ENCODE measurements at places on chromosomes 13 and 19. TPM values are rescaled to one million over a fixed set of nuclear protein-coding genes. Genes with fewer than 3 reads are reported as not detected.

- H3K27ac ChIP-seq = peak overlapping the region; percentile 88
- DNase-seq = peak; percentile 56
- H3K36me3 ChIP-seq = no peaks in the 10 kb centered on the region
Measured at GRCh38 chr19:19406878-19407632, 1.6 kb downstream of the GATAD2A start.

DNA sequence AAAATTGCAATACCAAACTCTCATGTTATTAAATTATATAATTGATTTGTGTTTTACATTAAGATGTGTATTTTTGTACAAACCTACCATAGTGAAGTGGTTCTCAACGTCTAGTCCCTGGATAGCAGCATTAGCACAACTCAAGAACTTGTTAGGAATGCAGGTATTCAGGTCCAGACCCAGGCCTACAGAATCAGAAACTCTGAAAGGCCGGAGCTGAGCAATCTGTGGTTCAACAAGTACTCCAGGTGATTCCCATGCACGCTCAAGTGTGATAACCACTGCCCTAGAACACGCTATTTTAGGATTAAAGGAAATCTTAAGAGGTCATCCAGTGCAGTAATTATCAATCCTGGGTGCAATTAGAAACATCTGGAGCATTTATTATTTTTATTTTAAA, 456.3 kb downstream of the IRS2 start:
- no peak overlapping the region for H3K4me3 ChIP-seq
- no peak overlapping the region for H3K27ac ChIP-seq
- DNase-seq = no peak
- H3K27me3 ChIP-seq = no peaks in the 10 kb centered on the region

The ATP8A2 gene
- polyA plus RNA-seq = 1.1 TPM

The C19orf67 gene
- polyA plus RNA-seq = not detected

- peaks cover 15% of the 10 kb centered on the region for H3K27me3 ChIP-seq
- H3K4me1 ChIP-seq = no peaks in the 10 kb centered on the region
- H3K36me3 ChIP-seq = no peaks in the 10 kb centered on the region
- peak; percentile 24 for DNase-seq
- H3K27ac ChIP-seq = no peak overlapping the region
Measured at GRCh38 chr19:41548954-41549688, 26.8 kb upstream of the CEACAM21 start.

The ZNF253 gene
- 4.3 TPM for polyA plus RNA-seq

The IL27RA gene
- polyA plus RNA-seq = 2.5 TPM

GRCh38 chr19:32287811-32288227, 57.6 kb upstream of the ZNF507 start:
- no peaks in the 10 kb centered on the region for H3K36me3 ChIP-seq
- H3K4me1 ChIP-seq = no peaks in the 10 kb centered on the region
- no peak overlapping the region for H3K4me3 ChIP-seq
- H3K27ac ChIP-seq = no peak overlapping the region

The RGCC gene
- polyA plus RNA-seq = 42.9 TPM

The S1PR5 gene
- 0.97 TPM for polyA plus RNA-seq

The OLFM2 gene
- 51.4 TPM for polyA plus RNA-seq

DNA sequence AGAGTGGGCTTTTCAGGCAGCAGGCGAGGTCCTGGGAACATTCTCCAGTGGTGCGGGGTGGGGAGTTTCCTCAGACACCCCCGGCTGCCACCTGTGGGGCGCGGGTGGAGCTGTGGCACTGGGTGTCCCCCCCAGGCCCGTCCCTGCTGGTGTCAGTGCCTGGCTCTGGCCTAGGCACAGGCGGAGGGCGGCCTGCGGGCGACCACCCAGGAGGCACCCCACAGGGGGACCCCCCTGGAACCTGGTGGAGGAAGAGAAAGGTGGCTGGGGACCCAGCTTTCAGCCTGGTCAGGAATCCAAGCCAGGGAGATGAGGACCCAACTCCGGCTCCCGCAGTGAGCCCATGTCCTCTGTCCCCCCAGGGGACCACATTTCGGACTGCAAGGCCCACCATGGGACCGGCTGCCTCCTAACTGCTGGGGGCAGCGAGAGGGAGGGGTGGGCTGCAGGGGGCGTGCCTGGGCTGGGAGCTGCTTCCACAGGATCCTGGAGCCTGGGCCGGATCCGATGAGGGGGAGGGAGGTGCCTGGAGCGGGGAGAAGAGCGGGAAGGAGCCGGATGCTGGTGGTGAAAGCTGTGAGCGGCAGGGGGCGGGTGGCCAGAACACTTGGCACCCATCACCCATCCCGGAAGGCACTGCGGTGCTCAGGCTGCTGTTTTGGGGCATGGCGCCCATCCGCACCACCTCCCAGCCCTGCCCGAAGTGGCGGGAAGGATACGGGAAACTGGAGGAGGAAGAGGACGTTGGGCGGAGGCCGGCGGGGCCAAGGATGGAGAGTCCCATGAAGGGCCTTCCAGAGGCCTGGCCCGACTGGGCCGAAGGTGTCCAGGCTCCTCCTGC, 5.5 kb upstream of the CTXN1 start:
- no peak overlapping the region for H3K27ac ChIP-seq
- DNase-seq = no peak
- no peaks in the 10 kb centered on the region for H3K36me3 ChIP-seq
- no peak overlapping the region for H3K4me3 ChIP-seq

DNA sequence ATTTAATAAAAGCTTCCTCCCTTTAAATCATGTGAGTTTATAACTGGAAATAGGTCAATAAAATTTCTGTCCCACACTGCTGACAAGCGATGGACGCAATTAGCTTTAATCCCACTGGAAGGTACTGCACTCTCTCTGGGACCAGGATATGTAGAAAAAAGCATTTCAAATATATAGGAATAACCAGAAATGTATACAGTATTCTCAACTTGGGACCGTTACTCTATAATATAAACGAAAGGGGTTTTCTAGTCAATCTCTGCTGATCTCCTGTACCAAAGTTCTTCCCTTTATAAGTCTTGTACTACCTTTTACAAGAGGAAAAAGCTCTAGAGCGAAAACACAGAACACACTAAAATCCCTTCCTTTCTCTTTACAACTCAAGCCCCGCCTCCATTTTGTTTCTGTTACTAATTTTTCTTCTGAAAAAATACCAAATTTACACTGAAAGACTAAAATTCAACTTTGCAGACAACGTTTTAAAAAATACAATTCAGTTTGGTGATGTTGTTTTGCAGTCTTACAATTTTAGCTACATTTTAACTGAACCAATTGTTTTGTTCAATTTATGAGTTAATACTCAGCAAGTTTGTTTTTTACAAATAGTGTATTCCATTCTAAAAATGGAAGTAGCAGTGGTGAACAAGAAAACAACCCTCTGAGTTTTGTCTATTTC, 1.7 kb upstream of the USPL1 start:
- H3K4me1 ChIP-seq = peaks cover 32% of the 10 kb centered on the region
- no peaks in the 10 kb centered on the region for H3K36me3 ChIP-seq
- H3K27me3 ChIP-seq = no peaks in the 10 kb centered on the region
- no peak for DNase-seq

DNA sequence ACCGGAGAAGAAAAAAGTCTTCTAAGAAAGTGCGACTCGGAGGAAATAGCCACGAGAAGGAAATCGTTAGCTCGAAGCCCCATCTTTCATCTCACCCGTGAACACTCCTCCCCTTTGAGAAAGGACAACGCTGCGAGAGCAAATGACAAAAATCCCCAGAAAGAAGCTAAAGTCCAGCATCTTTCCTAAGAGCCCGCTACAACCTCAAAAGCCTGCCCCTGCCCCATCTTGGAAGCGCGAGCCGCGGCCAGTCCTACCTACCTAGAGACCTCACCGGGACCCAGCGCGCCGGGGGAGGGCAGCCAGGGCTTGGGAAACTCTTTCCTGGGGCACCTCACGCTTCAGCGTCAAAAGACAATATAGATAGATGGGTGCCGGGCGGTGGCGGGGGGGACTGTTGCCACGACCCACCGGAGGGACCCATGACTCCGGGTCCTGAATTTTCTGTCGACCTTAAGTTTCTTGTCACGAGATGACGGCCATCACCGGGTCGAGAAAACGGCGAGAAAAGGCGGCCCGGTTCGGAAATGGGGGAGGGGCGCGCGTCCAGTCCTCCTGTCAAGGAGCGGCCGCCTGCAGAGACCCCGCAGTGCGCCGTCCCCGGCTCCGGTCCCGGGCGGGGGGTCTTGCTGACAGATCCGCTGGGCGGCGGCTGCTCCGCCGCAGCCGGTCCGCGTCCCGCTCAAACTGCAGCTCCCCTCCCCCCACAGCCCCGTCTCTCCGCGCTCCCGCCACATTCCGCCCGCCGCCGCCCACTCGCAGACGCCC, 65.9 kb downstream of the KCNRG start:
- DNase-seq = peak; percentile 69
- peak overlapping the region; percentile 68 for H3K27ac ChIP-seq
- no peaks in the 10 kb centered on the region for H3K27me3 ChIP-seq

The AXL gene
- 16.8 TPM for polyA plus RNA-seq

- peak; percentile 80 for DNase-seq
- no peaks in the 10 kb centered on the region for H3K27me3 ChIP-seq
- H3K4me3 ChIP-seq = peak overlapping the region; percentile 18
- H3K4me1 ChIP-seq = peaks cover 7% of the 10 kb centered on the region
Measured at GRCh38 chr13:23979361-23980159, 82.3 kb upstream of the C1QTNF9B start.

The RNF225 gene
- polyA plus RNA-seq = not detected

- H3K27me3 ChIP-seq = no peaks in the 10 kb centered on the region
- H3K36me3 ChIP-seq = no peaks in the 10 kb centered on the region
- no peak overlapping the region for H3K4me3 ChIP-seq
- no peaks in the 10 kb centered on the region for H3K4me1 ChIP-seq
- no peak for DNase-seq
- H3K27ac ChIP-seq = no peak overlapping the region
Measured at GRCh38 chr13:56670563-56670962, 470.2 kb upstream of the PRR20A start.

- H3K36me3 ChIP-seq = no peaks in the 10 kb centered on the region
- H3K27ac ChIP-seq = no peak overlapping the region
- no peak overlapping the region for H3K4me3 ChIP-seq
- H3K27me3 ChIP-seq = no peaks in the 10 kb centered on the region
- DNase-seq = no peak
- H3K4me1 ChIP-seq = no peaks in the 10 kb centered on the region
Measured at GRCh38 chr13:72678312-72678711, 49.1 kb downstream of the MZT1 start.

DNA sequence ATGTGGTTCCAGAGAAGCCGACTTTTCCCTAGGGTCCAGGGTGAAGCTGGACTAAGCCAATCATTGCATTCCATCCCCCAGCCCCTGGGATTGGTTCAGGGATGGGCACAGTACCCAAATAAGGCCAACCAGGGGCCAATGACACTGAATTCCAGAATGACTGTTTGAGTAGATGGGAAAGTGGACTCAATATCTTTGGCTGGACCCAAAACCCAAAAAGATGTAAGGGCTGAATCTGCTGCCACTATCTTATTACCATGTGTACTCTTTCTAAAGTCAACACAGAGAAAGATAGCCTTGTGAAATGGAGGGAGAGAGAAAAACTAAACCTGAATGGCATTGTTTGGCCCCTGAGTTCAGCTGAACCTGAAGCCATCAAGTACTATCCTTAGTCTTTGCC, 39.2 kb upstream of the TNFSF11 start:
- no peaks in the 10 kb centered on the region for H3K4me1 ChIP-seq
- H3K36me3 ChIP-seq = no peaks in the 10 kb centered on the region
- no peaks in the 10 kb centered on the region for H3K27me3 ChIP-seq
- no peak for DNase-seq
- H3K27ac ChIP-seq = no peak overlapping the region

The POLRMT gene
- polyA plus RNA-seq = 42.7 TPM

DNA sequence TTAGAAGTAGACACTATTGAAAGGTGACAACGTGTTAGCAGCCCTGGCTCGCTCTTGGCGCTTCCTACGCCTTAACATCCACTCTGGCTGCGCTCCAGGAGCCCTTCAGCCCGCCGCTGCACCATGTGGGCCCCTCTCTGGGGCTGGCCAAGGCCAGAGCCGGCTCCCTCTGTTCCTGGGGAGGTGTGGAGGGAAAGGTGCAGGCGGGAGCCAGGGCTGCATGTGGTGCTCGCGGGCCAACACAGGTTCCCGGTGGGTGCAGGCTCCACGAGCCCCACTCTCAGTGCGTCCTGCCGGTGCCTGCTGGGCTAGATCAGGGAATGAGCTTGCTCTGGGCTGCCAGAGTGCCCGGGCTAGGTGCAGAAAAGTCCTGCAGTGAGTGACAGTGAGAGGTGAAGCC, 1284.3 kb downstream of the OLFM4 start:
- no peak overlapping the region for H3K27ac ChIP-seq
- DNase-seq = no peak
- no peaks in the 10 kb centered on the region for H3K27me3 ChIP-seq
- no peaks in the 10 kb centered on the region for H3K36me3 ChIP-seq
- H3K4me3 ChIP-seq = no peak overlapping the region
- H3K4me1 ChIP-seq = no peaks in the 10 kb centered on the region

The ZNF552 gene
- polyA plus RNA-seq = 3.2 TPM

DNA sequence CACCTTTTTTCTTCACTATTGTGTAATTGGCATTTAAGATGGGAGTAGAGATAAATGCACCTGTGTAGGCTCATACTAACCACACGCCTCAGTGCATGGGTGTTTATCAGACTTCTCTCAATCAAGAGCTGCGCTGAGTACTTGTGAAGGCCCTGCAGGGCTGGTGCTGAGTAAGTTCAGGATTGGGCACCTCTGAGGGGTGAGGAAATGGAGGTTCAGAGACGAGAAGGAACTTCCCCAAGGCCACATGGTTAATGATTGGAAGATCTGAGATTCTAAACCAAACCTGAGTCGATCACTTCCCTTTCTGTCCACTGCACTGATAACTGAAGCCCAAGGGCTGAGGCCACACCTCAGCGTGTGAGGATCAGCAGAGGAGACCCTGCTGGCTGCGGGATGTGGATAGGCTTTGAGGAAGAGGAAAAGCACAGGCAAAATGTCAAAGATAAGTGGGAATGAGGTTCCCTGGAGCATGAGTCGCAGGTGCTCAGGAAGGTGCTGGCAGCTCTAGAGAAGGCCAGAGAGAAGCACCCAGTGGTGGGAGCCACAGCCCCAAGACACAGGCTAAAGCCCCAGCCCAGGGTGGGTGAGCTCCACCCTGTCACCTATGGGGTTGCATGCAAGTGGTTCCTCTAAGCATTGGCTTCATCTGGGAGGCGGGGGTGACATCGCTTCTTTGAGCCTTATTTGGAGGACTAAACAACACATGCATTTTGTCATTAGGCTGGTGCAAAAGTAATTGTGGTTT, 32.3 kb upstream of the GJB6 start:
- no peak overlapping the region for H3K27ac ChIP-seq
- DNase-seq = no peak
- no peak overlapping the region for H3K4me3 ChIP-seq
- no peaks in the 10 kb centered on the region for H3K4me1 ChIP-seq

The TDRD3 gene
- 20.9 TPM for polyA plus RNA-seq

GRCh38 chr19:39817888-39818561, 15.9 kb downstream of the DYRK1B start:
- no peak for DNase-seq
- H3K27ac ChIP-seq = no peak overlapping the region
- no peaks in the 10 kb centered on the region for H3K36me3 ChIP-seq
- no peaks in the 10 kb centered on the region for H3K4me1 ChIP-seq
- H3K4me3 ChIP-seq = no peak overlapping the region

The RDH8 gene
- polyA plus RNA-seq = not detected

The PLIN5 gene
- 9.0 TPM for polyA plus RNA-seq

- H3K27me3 ChIP-seq = no peaks in the 10 kb centered on the region
- H3K4me3 ChIP-seq = peak overlapping the region; percentile 19
- no peak for DNase-seq
Measured at GRCh38 chr13:36920616-36921185, 663 bp upstream of the SMAD9 start.

The IRS2 gene
- 11.3 TPM for polyA plus RNA-seq

- no peaks in the 10 kb centered on the region for H3K4me1 ChIP-seq
- no peak overlapping the region for H3K27ac ChIP-seq
- no peaks in the 10 kb centered on the region for H3K27me3 ChIP-seq
- no peak overlapping the region for H3K4me3 ChIP-seq
Measured at GRCh38 chr13:99628442-99628841, 127.2 kb downstream of the TM9SF2 start.

All from adrenal gland (tissue), 19 donors.